ENCODE measurements at places on chromosomes 3 and 15. TPM values are rescaled to one million over a fixed set of nuclear protein-coding genes. Genes with fewer than 3 reads are reported as not detected.

DNA sequence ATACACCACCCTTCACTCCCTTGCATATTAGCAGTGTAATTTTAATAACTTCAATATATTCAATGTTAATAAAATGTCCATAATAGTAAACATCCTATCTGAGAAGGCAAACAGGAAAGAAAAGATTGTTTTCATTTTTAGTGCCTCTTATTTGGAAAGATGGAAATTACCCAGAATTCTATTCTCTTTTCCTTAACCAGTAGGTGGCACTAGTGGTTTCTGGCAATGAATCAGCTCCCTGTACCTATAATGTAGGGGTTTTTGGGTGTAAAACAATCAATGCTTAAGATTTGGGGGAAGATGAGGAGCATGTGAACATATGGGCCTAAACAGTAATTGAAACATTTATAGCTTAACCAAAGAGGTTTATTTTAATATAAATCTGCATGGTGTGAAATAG is 5.7 kb upstream of the SEMA6D start:
- no peak for DNase-seq

- peak; percentile 80 for DNase-seq
These were observed 6.5 kb downstream of the CSRNP1 start for GRCh38 chr3:39146611-39147591.

GRCh38 chr3:109430911-109431563 is 93.7 kb upstream of the DPPA4 start:
- no peak for DNase-seq

The ARPIN gene
- total RNA-seq: 40.0 TPM

DNA sequence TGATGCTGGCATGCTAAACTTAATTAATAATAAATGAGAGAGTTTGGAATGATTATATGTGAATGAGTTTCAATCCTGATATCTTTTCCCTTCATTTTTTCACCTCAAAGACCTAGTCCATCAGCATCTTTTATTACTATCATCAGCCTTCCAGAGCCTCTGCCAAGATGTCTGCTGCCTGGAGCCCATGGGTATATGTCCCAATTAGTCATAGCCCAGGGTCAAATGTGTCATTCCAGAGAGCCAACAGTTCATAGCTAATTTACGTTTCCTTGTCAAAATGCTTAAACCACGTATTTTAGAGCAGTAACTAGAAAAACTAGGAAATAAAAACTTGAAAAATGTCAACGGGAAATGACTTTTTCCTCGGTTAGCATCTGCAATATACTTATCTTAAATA is 457.9 kb downstream of the SI start:
- DNase-seq: no peak

The CFAP91 gene
- 0.52 TPM for total RNA-seq

The GUCA1C gene
- not detected for total RNA-seq

The FEZF2 gene
- not detected for total RNA-seq

DNA sequence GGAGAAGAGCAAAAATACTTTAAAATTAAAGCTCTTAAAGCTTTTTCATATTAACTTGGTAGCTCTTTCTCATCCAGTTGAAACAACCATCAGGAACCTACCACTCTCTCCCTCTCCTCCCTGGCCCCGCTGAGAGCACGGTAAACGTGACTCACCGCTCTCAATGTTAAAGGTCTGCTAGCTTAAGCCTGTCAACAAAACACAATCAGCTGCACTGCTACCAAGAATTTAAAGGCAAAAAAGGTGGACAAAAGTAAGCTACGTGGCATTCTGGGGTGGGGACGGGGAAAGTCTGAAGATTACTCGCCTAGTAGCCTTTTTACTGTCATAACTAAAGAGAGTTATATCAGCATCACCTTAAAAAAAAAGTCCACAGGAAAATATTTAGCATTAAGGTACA is 8.4 kb upstream of the GP5 start:
- DNase-seq: no peak

DNA sequence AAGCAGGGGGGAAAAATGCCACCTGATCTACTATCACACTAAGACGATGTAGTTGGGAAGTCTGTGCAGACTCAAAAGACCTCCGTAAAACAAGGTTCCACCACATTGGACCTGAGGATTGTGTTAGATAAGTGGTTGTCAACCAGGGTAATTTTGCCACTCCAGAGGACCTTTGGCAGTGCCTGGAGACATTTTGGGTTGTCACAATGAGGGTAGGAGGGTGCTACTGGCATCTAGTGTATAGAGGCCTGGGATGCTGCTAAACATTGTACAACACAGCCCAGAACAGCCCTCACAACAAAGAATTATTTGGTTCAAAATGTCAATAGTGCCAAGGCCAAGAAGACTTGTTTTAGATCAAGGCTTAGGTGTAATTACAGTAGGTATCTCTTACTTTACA is 14.6 kb upstream of the ZBED2 start:
- DNase-seq: no peak

The RLBP1 gene
- total RNA-seq: not detected

DNA sequence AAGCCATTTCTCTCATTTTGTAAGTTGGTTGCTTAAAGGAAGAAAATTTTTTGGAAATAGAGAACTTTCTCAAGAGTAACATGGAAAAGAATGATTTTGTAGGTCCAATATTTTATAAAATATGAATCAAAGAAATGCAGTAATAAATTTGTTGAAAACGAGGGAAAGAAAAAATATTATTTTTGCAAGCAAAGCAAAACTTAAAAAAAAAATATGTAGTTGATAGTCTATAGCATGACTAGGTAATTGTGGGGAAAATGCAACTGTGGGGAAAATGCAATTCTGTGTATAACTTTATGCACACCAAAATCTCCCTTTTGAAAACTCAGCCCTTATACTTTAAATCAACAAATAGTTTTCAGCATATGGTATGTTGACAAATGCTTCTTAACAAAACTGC is 604.0 kb upstream of the AGTR1 start:
- no peak for DNase-seq

The IL17RB gene
- 15.6 TPM for total RNA-seq

DNA sequence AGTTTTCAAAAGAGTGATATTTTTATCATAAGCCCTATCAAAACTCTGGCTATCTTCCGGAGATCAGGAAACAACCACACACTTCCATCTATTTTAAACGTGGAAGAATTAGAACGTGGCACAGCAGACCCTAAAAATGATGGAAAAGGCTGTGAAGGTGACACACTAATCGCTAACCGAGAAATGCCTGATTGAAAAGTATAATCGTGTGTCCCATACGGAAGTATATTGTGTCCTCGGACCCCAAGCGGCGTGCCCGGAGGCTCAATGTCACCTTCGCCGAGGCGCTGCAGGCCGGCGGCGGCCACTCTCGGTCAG is 642 bp downstream of the COX5A start:
- no peak for DNase-seq

GRCh38 chr15:72136170-72137051 is 18.2 kb downstream of the SENP8 start:
- no peak for DNase-seq

- DNase-seq: no peak
These were observed 7.0 kb upstream of the POLQ start for GRCh38 chr3:121552797-121553196.

GRCh38 chr15:80500021-80500420 is 95.8 kb downstream of the ARNT2 start:
- DNase-seq: no peak

DNA sequence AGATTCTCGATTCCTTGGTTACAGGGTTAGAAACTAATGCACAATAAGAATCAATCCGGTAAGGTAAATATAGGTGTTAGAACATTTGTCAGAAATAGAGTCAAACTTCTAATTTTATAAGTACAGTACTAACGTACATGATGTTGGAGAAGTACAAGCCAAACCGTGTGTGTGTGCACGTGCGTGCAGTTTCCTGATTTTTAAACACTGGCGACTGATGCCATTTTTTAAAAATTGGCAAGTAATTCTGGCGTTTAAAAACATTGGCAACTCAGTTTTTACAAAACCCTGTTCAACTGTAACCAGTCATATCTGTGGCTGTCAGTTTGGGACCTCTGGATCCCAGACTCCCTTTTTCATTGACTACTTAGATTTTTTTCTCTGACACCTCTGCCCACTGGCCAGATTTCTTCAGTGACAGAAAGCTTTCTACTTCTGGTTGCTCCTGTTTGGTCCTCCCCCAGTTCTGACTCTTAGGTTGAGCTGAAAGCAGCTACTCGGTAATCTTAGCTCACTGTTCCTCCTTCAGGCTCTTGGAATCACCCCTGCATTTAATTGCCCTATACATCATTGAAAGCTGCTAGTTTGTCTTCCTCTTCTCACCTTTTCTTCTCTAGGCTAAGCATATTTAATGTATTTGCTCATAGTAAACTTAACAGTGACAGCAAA is 843 bp downstream of the ATG7 start:
- DNase-seq: no peak

GRCh38 chr3:46191730-46192129 is 16.4 kb downstream of the CCR1 start:
- no peak for DNase-seq

The PEX5L gene
- not detected for total RNA-seq

The ZKSCAN7 gene
- 1.1 TPM for total RNA-seq

DNA sequence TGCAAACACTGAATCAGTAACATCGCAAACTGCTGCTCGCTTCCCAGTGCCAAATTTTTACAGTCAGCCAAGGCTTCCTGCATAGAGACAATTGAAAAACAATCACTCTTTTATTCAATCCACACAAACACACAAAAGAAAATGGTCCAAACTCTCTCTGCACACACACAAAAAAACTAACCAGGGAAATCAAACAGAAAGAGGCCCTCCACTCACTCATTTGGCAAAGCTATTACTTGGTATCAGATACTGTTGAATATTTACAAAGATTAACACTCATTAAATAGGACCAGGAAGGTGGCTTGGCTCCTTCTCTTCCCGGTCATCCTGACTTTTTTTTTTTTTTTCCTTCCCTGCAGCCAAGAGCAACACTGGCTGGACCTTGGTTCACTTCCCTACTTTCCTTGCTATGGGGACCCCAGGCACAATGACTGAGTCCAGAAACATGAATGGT is 62.4 kb upstream of the SPATA12 start:
- no peak for DNase-seq

The CCR3 gene
- total RNA-seq: not detected

GRCh38 chr15:24954783-24955530 is at the start of the genes SNRPN and SNURF:
Gene SNRPN (plus strand): TSS chr15:24954987. CDS start chr15:24974454, 19,467 bp downstream.
Gene SNURF (plus strand): TSS chr15:24954987. CDS start chr15:24955049, 62 bp downstream.
- DNase-seq: peak; percentile 77

The CRABP1 gene
- total RNA-seq: 0.61 TPM

Data from left colon (tissue), 2 donors.